GM23248 (cell line): ENCODE measurements at places on chromosomes 3 and 15.

- peak; percentile 78 for DNase-seq
Measured at GRCh38 chr3:134336587-134336986, 37.7 kb downstream of the AMOTL2 start.

DNA sequence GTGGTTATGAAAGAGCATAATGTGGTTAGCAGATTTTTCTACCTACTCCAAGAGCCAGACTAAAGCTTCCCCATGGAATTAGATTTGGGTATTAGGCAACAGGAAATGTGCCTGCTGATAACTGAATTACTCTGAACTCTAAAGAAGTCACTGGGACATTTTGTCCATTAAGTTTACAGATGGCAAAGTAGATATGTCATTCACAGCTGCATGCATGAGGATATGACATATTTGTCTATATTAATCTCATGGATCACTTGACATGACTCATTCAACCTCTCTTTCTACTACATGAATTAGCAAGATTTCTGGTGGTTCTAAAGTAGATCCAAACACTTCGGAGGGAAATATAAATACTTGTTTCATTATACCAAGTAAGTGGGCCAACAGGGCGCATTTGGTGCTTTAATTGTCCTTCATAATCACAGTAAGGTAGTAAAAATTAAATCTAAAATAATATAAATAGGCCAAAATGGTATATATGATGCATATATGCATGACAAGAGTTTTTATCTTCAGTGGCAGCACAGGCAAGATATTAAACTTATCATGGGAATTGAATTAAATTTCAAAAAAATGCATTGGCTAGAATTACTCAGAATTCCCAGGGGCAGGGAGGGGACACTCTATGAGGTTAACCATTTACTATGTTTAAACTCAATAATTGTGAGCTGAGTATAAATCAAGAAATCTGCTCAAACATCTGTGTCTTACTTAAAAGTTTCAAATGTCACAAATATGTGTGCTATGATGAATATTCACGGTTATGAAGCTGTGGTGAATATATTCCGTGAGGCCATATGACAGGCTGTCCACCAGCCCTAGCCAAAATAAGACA is 365.3 kb upstream of the KCNMB2 start:
- DNase-seq, result peak; percentile 64

GRCh38 chr3:32419742-32420125 is 28.1 kb downstream of the CMTM7 start:
- DNase-seq, result no peak

GRCh38 chr15:35618260-35619188 is 72.6 kb upstream of the DPH6 start:
- DNase-seq, result peak; percentile 16

- DNase-seq, result no peak
Measured at GRCh38 chr3:193943851-193944517, 192.0 kb upstream of the HES1 start.

GRCh38 chr3:140180603-140181002 is 245.6 kb downstream of the CLSTN2 start:
- no peak for DNase-seq

- DNase-seq, result no peak
Measured at GRCh38 chr3:182007441-182007840, 295.7 kb downstream of the SOX2 start.

GRCh38 chr3:155870133-155870944 is at the start of gene GMPS:
GMPS (plus strand) TSS chr3:155870650; CDS start chr3:155870871, 221 bp downstream.
- peak; percentile 97 for DNase-seq

DNA sequence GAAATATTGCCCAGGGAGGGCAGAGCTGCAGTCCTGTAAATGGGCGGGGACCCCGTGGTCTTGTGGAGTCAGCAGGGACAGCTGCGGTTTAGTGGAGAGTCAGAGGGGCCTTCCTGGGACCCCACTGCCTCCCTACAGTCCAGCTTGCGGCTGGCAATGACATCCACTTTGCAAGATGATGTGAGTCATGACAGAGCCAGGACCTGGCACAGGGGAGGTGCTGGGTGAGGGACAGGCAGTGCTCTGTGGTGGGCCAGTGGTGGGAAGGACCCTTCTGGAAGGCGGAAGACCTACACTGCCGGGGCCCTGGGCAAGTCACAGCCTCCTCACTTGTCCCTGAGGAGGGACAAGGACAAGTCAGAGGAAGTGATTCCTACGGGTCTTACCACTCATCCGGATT is 17.8 kb downstream of the APBA2 start:
- no peak for DNase-seq

DNA sequence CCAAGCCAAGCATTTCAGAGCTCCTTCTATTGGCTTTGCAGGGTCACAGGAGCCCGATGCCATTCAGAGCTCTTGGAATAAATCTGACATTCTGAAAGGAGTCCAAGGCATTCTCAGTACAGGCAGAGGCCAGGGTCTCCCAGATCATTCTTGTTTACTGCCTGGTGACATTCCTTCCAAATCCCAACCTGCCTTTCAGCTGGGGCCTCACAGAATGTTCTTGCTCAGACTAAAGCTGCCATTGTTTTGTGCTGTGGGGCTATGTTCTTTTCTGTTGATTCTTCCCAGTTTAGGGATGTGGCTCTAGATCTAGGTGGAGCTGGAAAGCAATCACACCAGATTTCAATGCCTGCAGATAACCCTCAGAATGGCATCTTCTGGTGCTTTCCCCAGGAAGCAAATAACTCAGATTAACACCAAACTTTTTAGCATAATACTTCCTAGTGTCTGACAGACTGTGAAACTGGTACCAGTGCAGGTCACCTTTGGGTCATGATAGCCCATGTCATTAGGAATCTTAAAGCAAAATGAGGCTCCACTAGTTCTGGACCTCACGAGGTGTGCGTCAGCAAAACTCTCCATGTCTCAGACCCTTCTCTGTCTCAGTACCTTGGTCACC is 166.9 kb downstream of the CHST2 start:
- no peak for DNase-seq

DNA sequence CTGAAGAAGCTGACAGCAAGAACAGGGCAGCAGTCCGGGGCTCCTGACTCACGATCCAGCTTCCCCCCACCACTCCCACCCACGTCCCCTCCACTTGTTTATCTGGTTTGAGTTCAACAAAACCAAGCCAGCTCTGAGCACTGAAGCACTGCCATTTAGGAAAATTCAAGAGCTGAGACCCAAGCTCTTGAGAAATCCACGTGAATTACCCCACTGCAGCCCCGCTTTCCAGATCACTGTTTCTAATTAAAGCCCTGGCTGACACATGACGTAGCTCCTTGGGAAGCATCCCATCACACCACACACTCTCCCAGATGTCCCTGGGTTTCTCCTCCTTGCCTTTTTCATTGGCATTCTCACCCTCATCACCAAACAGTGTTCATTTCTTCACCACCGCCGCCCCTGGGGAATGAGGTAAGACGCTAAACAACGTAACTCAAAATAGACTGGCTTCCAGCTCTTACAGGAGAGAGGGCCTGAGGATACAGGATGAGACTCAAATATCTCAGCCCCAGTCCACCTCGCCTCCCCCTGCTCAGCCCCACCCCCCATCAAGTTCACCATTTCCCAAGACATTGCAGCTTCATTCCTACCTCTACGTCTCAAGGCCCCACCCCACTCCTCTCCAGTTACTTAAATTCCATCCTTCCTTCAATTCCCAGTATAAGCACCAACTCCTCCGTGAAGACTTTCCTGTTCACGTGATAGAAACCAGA is 95.4 kb downstream of the SRGAP3 start:
- peak; percentile 83 for DNase-seq

DNA sequence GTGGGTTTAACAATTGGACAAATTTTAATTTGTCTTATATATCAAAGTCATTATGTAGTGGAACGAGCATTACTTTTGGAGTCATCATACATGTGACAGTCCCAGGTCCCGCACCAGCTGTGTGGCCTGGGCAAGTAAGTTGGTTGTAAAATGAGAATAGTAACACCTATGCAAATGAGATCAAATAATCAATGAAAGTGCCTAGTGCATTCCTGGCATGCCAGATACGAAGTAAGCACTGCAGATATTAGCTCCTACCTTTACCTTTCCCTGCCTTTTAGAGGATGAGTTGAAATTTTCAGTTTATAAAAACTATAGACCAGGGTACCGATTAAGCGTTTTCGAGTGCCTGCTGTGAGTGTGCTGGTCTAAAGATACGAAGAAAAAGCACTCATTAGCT is 134.1 kb downstream of the LRIG1 start:
- no peak for DNase-seq

- no peak for DNase-seq
Measured at GRCh38 chr3:121976727-121977126, 45.3 kb downstream of the ILDR1 start.

- peak; percentile 82 for DNase-seq
Measured at GRCh38 chr3:129238945-129239705, 10.3 kb upstream of the COPG1 start.

DNA sequence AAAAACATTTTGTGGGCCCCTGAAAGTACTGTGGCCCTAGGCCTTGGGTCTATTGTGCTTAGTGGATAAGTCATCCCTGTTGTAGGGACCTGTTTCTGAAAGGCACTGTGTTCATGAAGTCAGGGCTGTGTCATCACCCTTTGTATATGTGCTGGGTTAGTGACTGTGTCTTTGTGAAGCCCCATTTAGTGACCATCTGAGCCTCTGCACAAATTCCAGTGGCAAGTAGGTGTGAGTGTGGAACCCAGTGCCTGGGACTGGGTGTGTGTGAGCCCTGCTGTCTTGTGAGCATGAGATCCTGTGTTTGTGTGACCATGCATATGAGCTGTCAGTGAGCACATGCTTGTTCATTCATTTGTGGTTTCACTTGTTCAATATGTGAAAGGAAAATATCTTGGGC is 1.2 kb upstream of the HYAL1 start:
- peak; percentile 42 for DNase-seq

DNA sequence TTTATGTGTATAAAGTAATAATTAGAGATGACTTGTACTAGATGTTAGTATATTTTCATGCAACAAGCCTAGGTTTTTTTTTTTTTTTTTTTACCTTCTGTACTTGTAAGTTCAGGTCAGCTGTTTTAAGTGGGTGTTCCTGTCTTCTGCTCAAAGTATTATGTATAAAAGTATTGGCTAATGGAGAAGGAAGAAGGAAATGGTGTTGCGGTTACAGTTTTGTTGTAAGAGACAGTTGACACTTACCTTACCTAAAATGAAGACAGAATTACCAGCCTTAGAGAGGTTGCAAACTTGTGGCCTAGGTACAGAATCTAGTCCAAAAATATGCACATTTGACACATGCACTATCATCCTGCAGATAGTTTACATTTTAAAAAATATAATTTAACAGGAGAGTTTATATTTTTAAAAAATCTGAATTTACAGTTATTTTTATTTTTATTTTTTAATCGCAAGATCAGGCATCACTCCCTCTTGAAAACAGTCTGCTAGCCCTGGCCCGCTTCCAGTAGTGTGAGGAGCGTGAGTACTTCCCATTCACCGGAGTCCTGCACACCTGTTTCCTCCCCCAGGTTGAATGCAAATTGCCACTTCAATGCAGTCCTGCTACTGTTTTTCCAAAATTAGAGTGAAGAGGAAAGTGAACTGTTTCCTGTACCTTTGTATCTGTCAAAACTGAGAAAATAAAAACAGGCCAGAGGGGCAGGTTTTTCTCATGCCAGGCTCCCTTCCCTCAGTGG is 224.3 kb upstream of the SOX2 start:
- no peak for DNase-seq

DNA sequence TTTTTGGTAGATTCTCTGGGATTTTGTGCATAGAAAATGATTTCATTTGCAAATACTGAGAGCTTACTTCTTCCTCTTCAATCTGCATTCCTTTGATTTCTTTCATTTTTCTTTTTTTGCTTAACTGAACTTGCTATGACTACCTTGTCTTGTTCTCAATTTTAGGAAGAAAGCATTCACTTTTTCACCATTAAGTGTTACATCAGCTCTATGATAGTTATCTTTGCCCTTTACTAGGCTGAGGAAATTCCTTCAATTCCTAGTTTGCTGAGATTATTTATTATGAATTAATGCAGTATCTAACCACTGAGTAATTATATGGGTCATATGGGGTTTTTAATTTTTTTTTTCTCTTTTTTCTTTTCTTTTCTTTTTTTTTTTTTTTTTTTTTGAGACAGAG is 172.8 kb downstream of the PEAK1 start:
- DNase-seq, result no peak

- DNase-seq, result peak; percentile 20
Measured at GRCh38 chr3:12440927-12441714, 43.2 kb upstream of the TSEN2 start.

DNA sequence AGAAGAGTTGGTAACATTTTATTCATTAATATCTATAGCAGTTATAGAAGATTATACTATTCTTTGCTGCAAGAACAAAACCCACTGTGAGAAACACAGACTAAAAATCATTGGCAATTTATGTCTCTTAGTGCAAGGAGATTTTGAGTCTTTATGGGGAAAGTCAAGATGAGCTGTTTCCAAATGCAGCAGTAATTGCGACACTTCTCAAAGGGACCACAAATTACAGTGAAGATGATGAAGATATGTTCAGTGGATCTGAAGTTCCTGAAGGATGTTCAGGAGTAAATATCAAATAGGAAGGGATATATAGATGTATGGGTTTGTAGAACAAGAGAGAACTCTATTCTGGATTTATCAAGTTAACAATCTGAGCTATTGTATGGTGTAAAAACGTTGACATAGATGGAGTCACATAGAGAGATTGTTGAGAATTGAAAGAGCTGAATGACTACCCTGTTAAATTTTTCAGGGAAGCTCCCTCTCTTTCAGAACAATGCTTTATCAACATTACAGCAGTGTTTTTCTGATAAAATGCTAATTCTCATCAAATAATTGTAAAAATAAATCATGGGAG is 71.8 kb downstream of the DTWD1 start:
- peak; percentile 28 for DNase-seq

- peak; percentile 10 for DNase-seq
Measured at GRCh38 chr3:189630767-189631372, 319 bp upstream of the TP63 start.

GRCh38 chr3:14933820-14934425 is 13.5 kb upstream of the NR2C2 start:
- DNase-seq, result no peak

DNA sequence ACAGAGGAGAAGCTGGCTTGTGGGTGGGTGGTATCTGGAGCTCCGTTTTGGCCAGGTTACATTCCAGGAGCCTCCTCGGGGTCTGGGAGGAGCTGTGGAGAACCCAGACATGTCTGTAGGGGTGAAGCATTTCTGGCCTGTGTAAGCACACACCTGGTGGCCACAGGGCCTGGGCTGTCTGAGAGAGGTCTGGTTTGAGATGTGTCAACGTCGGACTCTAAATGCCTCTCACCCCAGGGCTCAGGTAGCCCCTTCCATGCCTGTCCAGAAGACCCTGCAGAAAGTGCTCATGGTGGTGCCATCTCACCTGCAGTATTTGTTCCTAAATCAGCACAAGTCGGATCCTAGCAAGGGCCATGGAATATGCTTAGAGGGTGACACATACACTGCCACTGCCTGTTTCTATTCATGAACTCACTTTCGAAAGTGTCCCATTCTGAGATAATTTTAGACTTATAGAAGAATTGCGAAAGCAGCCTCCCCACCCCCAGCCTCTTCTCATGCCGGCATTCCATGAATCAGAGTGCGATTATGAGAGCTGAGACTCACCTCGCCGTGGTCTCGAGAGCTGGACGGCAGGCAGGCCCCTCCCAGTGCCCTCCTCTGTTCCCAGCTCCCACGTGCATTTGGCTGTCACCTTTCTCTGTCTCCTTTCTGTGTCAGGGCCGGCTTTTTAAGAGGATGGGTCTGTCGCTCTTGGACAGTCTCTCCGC is 63.7 kb downstream of the KLF15 start:
- peak; percentile 65 for DNase-seq
